ENCODE measurements at places on chromosomes 6 and 20.

GRCh38 chr6:10259671-10260070 lies 155.2 kb downstream of the TFAP2A start:
- no peak for DNase-seq

- DNase-seq, result no peak
These were observed 17.2 kb downstream of the MAP1LC3A start for GRCh38 chr20:34575756-34576155.

GRCh38 chr6:683742-684440 lies 9.0 kb downstream of the EXOC2 start:
- DNase-seq, result no peak

- DNase-seq, result no peak
These were observed 51.0 kb upstream of the ASIP start for GRCh38 chr20:34190262-34190661.

DNA sequence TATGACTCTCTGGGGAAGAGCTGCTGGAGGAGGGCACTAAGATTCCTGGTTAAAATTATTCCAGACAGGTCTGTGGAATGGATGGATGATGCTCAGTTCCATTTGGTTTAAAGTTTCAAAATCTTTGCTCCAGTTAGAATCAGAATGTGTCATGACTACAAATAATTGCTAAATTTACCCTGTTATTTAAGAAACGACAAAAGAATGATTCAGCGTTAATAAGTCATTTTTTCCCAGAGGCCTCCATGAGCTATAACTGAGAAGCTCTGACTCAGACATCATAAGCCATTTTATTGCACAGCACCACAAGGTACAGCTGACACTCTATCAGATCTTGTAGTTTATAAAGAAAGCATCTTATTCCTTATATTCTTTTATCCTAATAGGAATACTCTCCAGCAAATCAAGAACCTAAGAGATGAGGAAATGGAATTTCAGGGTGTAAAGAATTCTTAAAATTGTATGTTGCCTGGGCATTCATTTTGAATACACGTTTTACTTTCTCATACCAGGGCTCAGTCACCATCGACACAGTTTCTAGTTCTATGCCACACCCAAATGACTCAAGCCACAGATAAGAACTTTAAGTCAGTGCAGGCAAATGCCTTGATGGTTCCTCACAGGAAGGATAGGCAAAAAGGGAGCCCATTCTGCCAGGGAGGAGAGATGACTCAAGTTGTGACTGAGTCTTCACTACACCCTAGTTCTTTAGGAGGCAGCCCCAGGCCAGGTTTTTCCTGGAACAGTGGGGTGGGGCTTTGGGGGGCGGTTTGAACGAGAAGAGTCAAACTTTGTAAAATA lies 636.0 kb downstream of the MMUT start:
- no peak for DNase-seq

GRCh38 chr6:66558189-66558588 lies 851.2 kb upstream of the EYS start:
- DNase-seq, result no peak

DNA sequence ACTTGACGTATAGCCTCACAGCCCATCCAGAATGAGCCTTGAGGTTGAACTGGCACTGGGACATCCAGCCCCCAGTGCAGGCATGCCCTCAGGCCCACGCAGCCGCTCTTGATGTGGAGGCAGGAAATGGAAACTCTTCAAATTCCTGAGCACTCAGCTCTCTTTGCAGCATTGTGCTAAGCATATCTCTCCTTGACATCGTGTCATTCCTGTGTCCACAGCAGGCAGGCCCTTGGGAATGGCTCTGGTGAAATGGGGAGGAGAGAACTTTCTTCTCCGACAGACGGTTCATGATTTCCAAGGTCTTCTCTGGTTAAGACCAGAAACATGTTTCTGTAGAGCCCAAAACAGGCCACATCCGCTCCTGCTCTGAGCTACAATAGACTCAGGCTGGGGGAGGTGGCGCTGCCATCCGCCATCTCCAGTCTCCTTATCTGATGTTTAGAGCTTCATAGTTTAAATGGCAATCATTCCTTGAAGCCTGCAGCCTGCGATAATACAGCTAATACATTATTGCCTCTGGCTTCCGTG lies 248.8 kb downstream of the CDH4 start:
- no peak for DNase-seq

- no peak for DNase-seq
These were observed 287.7 kb downstream of the TAF4 start for GRCh38 chr20:61777773-61778494.

DNA sequence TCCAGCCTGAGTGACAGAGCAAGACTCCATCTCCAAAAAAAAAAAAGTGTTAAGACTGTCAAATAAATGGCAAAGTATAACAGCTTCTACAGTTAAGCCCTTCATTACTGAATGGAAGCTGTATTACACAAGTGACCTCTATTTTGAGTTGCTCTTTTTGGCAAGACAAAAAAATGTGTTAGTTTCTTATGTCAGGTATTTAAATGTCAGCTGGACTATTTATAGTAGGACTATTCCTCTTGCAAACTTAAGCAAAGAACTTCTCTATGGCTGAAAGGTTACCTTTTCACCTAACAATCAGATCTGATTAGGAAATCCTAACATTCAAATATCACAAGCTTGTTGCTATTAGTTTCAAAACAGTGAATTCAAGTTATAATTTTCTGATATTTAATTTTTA lies 12.4 kb downstream of the UBE2V1 start:
- no peak for DNase-seq

DNA sequence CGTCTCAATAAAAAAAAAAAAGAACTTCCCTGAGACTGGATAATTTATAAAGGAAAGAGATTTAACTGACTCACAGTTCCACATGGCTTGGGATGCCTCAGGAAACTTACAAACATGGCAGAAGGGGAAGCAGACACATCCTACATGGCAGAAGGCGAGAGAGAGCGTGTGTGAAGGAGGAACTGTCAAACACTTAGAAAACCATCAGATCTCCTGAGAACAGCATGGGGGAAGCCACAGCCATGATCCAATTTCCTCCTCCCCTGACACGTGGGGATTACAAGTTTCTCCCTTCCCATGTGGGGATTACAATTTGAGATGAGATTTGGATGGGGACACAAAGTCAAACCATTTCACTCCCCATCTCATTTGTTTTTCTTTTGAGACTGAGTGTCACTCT lies 46.6 kb upstream of the TFAP2C start:
- DNase-seq, result no peak

DNA sequence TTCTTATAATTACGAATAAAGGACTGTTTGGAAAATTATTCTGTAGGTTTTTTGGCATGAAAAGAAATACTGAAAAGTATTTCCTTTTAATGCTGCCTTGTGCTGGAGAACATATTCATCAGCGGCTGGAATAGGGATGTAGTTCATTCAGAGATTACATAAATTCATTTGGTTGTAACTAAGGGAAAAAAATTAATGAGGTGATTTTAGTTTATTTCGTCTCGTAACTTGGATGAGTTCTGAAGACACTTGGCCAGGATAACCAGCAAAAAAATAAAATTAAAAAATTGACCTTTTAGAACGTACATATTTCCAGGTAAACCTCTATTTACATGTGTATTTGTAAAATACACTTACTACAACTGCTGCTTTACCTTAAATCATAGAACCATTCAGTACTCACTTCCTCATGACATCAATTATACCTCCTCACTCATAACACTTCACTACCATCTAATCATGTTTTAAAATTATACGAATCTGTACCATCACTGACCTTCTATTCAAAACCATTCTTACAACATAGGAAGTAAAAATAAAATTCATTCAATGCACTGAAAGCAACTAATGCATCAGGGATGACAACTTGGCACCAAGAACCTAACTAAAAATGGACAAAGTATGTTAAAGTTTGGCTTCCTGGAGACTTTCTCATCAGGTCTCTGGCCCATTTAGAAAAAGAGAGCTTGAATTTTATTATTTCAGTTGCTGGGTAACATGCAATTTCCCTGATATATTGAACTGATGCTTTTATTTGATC lies 17.2 kb downstream of the KLHL31 start:
- no peak for DNase-seq

Data from stimulated activated CD8-positive, alpha-beta memory T cell treated with anti-CD3 and anti-CD28 coated beads, Interleukin-7, amount 100 ng/mL, for 1 hour (primary cell).